ENCODE measurements at places on chromosomes 12 and 14.

DNA sequence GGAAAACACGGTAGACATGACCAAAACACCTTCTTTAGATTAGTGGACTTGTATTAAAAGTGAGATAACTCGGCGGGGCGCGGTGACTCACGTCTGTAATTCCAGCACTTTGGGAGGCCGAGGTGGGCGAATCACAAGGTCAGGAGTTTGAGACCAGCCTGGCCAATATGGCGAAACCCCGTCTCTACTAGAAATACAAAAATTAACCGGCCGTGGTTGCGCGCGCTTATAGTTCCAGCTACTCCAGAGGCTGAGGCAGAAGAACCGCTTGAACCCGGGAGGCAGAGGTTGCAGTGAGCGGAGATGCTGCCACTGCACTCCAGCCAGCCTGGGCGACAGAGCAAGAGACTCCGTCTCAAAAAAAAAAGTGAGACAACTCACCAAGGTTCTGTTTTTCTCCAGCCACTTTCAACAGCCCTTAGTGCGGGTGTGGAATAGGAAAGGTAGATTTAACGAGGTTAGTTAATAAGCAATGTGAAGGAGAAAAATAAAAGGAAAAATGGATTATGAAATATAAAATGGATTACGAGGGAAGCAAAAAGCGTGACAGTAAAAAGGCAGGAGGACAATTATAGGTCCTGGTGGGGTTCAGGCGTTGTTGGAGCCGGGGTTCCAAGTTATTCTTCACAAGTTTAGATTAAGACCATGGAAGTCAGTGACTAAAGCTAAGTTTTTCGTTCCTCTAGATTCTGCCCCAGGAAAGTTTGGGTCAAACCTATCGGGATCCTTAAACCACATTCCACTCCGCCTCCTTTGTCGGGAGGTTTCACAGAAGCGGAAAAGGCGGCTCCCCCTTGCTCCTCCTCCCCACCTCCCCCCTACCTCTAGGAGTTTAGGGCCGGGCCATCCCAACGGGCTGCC lies 534 bp downstream of the PPP2R3C start:
- peak; percentile 31 for DNase-seq

DNA sequence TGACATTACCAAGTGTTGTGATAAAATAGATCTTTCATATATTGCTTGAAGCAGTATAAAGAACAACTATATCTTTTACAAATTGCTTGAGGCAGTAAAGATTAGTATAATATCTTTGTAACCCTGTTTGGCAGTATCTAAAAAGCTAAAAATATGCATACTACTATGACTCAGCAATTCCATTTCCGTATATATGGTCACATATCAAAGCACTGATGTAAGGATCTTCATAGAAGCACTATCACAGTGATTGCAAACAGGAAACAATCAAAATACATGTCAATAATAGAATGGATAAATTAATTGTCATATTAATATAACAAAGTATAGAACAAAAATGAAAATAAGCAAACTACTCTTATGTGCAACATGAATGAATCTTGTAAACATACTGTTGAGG lies 158.4 kb upstream of the IGF1 start:
- DNase-seq = no peak

GRCh38 chr14:92456215-92457015 lies 57.2 kb upstream of the RIN3 start:
- DNase-seq = peak; percentile 20

DNA sequence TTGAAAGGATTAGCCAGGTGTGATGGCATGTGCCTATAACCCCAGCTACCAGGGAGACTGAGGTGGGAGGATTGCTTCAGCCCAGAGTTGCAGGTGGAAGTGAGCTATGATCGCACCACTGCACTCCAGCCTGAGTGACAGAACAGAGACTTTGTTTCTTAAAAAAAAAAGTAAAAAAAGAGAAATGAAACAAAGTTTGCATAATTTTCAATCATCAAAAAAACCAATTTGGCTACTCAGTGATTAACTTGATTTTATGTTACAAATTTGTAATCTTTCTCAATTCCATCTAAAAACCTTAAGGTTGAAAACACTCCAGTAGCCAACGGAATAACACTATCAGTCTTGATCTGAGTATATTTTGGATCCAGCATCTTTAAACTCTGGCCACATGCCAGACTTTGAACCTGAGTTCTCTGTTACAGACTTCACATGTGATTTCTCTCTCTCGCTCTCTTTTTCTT lies 12.6 kb upstream of the DENND5B start:
- DNase-seq = no peak

DNA sequence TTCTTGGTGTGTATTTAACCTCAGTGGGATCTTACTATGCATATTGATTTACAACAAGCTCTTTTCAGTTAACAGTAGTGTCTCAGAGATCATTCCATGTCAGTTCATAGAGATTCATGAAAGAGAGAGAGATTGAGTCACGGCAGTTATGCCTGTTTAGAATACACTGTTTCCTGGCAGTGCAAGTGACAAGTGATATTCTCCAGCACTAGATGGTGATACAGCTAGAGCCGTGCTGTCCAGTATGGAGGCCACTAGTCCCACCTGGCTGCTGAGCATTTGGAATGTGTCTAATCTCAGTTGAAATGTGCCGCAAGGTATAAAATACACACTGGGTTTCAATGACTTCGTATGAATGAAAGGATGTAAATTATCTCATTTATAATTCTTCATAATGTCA lies 184.4 kb downstream of the SUDS3 start:
- DNase-seq = no peak

DNA sequence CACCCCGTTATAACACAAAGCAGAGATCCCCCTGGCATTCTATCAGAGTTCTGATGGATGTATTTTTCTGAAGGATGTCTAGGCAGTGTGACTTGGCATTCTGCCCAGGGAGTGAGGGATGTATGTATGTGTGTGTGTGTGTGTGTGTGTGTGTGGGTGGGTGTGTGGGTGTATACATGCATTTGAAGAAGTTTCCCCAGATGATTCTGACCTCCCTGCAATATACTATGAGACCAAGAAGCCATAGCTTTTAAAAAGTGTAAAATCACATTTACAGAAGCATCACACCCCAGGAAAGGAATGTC lies 59.7 kb upstream of the NAP1L1 start:
- no peak for DNase-seq

- DNase-seq = no peak
Observed at GRCh38 chr12:53761306-53761705, 9.5 kb upstream of the CISTR start.

DNA sequence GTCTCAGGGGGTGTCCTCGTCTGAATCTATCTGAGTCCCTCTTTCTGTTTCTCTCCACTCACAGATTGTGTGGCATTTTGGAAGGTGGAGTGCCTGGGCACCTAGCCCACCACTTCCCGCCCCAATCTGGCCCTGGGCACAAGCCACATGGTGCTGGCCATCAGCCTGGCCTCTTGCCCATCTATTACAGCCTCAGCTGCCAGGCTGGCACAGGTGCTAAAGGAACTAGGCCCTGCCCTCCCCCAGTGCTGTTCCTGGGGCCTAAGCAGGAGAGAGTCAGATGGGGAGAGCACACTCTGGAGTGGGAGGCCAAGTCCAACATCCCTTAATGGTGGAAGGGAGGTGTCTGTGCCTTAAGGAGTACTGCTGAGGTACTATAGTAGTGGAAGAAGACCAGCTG lies 8.3 kb upstream of the CALCOCO1 start:
- DNase-seq = no peak

GRCh38 chr14:101620821-101621785 lies 59.8 kb downstream of the DIO3 start:
- DNase-seq = no peak

DNA sequence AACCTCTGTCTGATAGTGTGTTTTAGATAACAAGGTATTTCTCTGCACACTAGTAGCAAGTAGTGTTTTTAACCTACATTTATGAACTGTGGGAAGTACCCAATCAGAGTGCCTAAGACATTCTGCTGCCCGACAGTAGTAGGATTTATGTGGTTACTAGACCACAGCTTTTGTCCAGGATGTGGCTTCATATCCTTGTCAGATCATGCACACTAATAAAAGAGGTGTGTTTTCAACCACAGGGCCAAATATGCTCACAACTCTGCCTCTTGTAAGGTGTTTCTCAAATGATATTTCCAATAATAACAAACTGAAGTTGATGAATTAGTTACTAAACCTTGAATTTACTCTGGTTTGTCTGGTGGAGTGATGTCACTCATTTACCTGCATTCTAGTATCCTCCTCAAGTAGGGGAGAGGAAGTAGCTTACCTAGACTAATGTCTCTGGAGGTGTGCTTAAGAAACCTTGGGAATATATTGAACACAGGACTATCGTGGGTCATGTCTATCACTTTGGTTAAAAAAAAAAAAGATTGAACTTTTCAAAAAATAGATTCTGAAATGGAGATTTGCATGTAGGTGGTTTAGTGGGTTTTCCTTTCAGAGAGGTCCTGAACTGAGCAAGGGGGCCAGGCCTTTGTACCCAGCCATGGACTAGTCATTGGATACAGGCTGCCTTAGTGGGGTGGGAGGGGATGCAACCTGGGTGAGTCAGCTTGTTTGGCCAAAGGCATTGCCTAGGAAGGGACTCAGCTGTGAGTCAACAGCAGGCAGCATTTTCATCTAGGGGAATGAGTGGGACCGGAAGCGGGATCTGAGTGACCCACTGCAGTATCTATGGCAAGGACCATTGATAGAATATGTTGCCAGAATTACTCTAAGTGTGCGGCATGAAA lies 14.1 kb downstream of the FBXW8 start:
- DNase-seq = no peak

Measured in NCI-H526 (cell line).